ENCODE measurements at places on chromosomes 6 and 20.
A peak's percentile ranks its signal among the peaks of the same experiment; 100 is the strongest.

DNA sequence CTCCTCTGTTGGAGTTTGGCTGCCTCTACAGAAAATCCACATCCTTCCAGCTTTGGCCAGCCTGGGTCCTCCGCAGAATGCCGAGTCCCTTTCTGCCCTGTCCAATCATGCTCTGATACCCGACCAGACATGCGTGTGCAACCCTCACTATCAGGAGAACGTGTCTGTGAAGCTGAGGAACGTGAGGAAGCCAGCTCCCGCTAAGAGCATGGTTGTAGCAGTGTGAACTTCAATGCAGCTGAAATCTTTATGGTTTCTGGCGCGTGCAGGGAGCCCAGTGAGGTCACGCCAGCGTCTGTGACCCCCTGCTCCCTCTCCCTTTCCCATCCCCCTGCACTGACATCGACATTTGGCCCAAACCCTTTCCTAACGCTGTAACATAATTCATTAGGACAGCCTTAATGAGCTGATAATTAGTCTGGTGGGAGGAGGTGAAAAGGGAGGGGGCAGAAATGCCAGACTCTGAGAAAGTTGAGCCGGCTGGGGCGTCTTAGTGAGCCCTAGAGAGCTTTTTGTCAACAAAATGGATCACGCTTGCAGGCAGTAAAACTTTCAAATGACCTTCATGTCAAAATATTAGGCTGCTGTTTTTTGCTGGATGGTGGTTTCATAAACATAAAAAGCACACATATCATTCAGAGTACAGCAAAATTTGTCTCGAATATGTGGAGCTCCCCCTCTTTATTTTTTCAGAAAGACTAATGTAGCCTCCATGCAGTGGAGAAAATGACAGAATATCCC is 423.3 kb downstream of the QKI start:
- no peak for DNase-seq

DNA sequence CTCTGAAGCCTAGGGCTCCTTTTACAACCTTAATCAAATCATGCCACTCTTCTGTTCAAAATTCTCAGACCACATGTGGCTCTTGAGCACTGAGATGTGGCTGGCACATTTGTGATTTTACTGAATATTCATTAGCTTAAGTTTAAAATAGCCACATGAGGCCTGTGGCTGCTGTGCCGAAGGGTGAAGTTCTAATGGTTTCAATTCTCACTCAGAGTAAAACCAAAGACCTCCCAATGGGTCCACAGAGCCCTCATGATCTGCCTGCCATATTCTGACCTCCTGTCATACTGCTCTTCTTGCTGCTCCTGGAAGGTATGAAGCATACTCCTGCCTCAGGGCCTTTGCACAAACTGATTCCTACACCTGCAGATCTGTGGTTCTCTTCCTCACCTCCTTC is 7.8 kb upstream of the CST3 start:
- no peak for DNase-seq

DNA sequence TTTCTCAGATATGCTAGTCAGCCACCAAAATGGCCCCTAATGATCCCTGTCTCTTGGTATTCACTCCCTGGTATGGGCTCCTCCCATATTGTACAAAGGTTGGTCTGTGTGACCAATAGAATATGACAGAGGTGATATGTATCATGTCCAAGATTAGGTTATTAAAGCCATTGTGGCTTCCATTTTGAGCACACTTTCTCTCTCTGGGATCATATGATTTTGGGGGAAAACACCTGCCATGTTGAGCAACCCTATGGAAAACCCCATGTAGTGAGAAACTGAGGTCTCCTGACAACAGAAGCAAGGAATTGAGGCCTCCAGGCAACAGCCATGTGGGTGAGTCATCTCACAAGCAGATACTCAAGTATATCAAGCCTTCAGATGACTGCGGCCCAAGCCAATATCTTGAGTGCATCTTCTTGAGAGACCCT is 7.1 kb upstream of the ZNF318 start:
- DNase-seq: peak; percentile 25

DNA sequence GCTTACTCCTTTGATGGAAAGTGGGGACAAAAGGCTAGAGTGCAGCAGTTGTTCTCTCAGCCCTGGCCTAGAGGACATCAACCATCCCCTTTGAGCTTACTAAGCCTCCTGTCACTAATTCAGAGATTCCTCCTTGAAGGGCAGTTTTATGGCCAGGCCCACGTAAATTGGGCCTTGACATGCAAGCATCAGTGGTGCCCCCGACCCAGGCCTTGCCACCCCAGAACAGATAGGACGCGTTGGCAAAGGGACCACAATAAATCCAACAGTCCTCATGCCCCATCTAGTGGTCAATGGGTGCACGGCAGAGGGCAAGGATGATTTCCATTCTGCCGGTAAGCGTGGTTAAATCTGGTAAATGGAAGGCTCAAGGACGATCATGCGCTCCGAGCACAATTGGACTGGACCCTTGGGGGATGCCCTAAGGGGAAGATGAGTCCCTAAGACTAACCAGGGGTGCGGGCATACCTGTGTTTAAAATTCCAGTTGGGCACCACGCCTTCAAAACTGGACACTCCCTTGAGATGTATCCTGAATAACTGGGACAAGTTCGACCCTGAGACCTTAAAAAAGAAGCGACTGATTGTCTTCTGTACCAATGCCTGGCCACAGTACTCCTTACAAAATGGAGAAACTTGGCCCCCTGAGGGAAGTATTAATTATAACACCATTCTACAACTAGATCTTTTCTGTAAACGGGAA is 32.6 kb downstream of the CEP85L start:
- peak; percentile 30 for DNase-seq

GRCh38 chr20:50320901-50321796 is 130.5 kb downstream of the CEBPB start:
- no peak for DNase-seq

GRCh38 chr6:75301537-75301936 is 16.9 kb upstream of the TMEM30A start:
- DNase-seq: no peak

DNA sequence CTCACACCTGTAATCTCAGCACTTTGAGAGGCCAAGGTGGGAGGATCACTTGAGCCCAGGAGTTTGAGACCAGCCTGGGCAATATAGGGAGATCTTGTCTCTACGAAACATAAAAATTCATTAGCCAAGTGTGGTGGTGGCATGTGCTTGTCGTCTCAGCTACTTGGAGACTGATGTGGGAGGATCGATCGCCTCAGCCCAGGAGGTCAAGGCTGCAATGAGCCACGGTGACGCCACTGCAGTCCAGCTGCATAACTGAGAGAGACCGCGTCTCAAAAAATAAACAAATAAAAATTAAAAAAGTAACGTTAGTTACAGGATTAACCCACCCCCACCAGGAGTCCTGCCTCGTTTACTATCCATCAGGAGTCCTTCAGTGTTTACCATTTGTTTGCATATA is 345.1 kb downstream of the BTBD3 start:
- DNase-seq: no peak

- no peak for DNase-seq
Measured at GRCh38 chr20:60086821-60087562, 128.8 kb downstream of the CDH26 start.

DNA sequence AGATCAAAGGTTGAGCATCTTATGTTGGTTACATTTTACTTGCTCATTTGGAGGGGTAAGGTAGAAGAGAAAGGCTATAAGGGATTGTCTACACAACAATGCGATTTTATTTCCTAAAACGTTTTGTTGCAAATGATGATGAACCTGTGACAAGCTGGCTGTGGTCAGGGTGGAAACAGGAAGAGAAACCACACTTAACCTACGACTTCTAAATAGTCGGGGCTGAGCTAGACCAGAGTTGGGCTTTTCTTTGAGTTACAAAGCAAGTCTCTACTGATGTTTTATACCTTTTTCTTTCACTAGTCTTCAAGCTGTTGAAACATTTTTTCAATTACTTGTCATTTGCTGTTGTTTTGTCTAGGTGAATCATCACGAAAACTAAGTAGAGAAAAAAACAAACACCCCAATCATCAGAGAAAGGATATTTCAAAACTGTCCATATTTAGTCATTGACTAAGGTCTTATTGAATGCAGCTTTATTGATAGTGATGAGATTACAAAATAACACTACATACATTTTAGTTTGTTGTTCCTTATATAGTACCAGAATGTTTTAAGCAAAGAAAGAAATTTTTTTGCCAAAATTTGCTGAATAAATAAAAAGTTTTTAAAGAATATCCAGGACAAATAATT is 18.0 kb downstream of the KLHL31 start:
- DNase-seq: no peak

DNA sequence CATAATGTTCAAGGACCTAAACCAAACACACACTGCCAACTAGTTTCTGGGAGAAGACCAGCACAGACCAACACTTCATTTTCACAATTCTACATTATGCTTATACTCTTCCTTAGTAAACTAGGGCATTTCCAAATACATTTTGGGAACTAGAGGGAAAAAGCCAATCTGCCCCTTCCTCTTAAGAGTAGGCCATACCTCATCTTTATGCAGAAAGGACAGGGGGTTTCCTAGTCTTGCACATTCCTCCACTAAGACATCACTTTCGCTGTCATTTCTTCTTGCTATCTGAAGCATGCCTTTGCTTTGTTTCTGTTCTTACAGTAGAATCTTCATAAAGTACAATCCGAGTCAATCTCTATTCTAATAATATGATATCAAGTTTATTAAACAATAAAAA is 105.7 kb downstream of the SMLR1 start:
- no peak for DNase-seq

GRCh38 chr6:10410207-10411050 is 4.4 kb downstream of the TFAP2A start:
- DNase-seq: no peak

All from T-helper 1 cell (primary cell).